ENCODE measurements at places on chromosomes 1 and 21.

DNA sequence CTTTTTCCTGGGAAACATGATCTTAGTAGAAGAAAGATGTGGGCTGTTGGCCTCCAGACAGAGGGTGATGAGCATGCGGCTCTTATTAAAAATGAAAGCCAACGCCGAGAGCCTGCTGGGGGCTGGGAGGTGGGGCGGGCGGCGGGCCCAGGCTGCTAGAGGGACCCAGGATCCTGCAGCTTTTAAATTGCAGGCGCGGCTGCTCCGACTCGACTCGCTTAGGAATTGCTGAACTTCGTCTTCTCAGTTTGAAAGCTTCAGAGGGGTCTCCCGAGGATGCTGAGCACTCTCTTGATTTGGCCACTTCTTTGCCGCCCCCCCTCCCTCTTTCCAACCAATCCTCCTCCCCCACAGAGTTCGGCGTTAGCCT lies 1.2 kb downstream of the AGPAT3 start:
- DNase-seq: peak; percentile 73

DNA sequence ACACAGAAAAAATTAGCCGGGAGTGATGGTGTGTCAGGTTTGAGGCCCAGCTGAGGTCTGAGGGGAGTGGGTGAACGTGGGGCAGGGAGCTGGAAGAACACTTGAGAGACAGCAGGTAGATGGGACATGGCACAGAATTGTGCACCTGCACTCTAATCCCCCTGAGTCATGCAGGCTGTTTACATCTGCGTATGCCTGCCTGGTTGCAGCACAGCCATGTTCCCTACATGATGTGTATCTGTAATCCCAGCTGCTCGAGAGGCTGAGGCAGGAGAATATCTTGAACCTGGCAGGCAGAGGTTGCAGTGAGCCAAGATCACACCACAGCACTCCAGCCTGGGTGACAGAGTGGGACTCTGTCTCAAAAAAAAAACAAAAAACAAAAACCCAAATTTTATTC lies 44.8 kb downstream of the ATP5PO start:
- DNase-seq: no peak

DNA sequence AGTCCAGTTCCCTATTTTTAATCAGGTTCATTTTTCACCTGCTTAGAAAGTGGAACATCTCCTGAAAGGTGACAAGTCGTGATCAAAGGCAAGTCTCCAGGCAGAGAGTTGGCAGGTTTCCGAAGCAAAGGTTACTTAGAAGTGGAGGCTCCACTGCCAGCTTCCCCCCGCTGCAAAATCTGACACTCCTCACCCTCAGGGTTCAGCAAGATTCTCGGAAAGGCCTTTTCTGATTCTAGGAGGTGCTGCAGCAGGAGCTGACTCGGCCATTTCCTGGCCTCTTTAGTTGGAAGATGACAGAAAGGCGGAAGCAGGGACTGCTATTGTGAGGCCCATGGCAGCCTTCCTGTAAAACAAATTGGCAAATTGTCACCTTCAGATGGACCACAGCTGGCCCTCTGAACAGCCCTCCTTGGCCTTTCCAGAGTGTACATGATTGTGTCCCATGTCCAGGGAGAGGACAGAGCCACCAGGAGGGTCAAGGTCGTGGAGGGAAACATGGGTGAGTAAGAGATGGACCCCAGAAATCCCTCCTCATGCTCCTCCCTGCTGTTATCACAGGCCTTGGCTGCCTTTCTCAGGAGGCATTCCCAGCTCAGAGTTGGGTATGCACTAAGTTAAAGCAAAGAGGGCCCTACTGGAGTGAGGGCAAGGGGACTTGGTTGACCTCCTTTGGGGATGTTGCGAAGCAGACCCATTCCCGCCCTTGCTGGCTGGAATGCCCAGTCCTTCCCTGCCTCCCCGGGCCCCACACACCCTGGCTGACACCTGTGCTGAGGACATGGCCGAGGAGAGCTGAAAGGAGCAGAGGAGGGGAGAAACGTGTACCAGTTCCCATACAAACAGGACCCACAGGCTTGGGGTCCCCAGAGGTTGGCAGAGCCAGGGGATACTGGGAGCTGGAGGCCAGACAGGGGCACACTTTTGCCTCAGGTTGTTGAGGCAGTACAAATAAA lies 115.5 kb upstream of the IRF2BP2 start:
- DNase-seq: peak; percentile 78

- DNase-seq: no peak
Measured at GRCh38 chr1:153343040-153343681, 5.5 kb downstream of the PGLYRP4 start.

DNA sequence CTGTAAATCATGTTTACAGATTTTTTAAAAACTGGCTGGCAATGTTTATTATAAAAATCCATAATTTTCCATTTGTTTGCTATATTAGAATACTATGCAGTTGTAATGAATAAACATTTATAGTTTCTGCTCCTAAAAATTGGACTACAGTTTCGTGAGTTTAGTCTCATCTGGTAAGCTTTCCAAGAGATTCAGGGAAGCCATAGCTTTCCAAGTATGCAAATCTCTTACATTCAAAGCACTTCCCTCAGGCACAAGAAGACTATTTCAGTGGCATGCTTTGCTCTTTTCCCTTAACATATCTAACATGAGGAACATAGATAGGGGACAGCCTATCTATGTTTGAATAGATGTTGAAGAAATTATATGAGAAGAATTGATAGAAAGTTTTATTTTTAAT lies 77.2 kb downstream of the ADGRL2 start:
- no peak for DNase-seq

DNA sequence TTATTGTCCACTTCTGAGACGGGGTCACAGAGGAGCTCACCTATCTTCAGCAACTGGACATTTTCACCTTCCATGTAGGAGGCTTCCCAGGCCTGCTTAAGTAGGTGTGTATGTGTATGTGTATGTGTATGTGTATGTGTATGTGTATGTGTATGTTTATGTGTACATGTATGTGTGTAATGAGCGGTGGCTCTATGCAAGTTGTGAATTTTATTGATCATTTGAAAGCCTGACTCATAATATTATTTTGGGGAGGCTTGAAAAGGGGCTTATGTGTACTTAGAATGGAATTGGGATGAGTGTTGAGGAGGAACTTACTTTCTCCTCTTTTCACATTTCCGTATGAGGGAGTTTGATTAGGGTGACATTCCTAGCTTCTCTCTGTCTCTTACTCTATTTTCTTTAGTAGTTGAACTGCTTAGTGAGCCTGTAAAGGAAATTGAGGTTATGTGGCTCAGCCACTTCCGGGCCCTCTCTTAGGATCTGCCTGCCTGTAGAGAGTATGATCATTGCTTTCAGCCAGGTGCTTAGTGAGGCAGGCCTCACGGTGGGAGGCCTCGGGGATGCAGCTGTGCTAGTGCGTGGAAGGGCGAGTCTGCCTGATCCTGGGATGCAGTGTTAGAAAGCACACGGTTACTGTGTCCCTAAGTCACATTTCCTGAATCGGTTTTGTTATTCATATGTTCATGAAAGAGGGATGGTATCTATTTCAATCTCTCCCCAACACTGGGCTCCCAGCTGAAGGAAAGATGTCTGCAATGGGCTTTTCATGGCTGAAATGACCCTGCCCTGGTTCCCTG lies 61.0 kb downstream of the IER5 start:
- peak; percentile 94 for DNase-seq

DNA sequence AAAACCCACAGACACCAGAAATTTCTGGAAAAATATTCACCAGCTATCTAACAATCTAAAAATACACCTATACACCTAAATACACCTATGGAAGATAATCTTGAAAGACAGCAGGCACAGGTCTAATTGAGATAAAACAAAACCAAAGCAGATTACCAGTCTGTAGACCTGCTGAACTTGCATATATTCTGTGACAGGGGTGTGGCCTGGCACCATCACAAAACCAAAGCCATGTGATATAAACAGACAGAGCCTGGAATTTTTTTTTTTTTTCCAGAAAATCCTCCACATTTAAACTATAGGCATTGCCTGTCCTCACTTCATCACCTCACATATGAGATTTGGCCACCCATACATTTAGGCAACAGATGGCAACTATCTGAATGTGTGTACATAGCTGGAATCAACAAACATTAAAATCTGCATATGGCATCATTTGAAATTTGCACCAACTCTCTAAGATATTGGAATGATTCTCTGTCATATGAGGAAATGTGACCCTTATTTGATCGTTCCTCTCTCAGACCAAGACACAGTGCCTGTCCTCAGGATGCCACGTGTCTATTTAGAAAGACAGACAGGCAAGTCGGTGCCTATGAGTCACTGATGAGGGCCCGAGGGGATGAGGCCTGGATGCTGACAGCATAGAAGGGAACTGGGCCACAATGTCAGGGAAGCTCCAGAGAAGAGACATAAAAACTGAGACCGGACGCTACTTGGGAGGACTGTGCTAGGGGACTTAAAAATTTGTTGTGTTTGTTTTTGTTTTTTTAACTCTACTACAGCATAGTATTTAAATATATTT lies 32.6 kb downstream of the NMNAT2 start:
- no peak for DNase-seq
